ENCODE measurements at places on chromosomes 6 and 20. TPM values are rescaled to one million over a fixed set of nuclear protein-coding genes. Genes with fewer than 3 reads are reported as not detected.

DNA sequence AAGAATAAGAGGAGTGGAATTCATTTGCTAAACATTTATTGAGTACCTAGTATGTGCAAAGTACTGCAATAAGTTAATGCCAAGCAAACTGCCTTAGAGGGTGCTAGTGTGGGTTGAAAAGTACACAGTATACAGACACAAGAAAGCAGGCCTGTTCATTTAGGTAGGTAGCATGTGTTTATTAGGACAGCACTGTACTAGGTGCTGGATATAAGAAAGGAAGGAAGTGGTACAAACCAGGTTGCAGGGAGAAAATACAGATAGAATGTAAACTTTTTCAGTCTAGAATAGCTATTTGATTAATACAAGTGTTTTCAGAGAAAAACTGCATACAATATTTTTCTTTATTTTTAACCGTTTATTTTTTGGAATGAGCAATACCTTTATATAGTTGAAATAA is 68.1 kb downstream of the PHF20 start:
- no peak for DNase-seq

- DNase-seq, result no peak
These were observed 30.7 kb downstream of the LYRM4 start for GRCh38 chr6:5230081-5230480.

- DNase-seq, result no peak
These were observed 85.0 kb downstream of the TMEM242 start for GRCh38 chr6:157238346-157238745.

DNA sequence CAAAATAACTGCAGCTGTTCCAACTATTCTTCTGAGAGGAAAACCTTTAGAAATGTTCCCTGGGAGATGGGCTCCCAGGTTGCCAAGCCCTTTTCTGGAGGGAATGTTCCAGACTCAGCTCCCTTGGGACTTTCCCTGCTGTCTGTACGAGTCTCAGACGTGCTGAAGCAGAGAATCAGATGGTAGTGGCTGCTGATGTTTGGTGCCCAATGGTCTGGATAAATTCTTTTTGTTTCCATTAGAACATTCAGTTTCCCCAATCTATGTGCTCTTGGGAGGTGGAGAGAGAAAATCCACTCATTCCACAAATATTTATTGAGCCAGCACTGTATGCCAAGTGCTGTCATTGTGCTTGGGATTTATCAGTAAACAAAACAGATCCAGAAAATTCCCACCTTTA is 40.0 kb downstream of the SNHG17 start:
- no peak for DNase-seq

- DNase-seq, result no peak
These were observed 45.2 kb downstream of the CDC5L start for GRCh38 chr6:44432726-44433125.

Gene BEND6
- total RNA-seq, result not detected

Gene OPN5
- not detected for total RNA-seq

- DNase-seq, result no peak
These were observed 169.0 kb downstream of the FUT9 start for GRCh38 chr6:96184798-96185197.

- DNase-seq, result no peak
These were observed 69.1 kb downstream of the PPP1R14C start for GRCh38 chr6:150211700-150212511.

- no peak for DNase-seq
These were observed 49.8 kb upstream of the VGLL2 start for GRCh38 chr6:117215353-117216090.

DNA sequence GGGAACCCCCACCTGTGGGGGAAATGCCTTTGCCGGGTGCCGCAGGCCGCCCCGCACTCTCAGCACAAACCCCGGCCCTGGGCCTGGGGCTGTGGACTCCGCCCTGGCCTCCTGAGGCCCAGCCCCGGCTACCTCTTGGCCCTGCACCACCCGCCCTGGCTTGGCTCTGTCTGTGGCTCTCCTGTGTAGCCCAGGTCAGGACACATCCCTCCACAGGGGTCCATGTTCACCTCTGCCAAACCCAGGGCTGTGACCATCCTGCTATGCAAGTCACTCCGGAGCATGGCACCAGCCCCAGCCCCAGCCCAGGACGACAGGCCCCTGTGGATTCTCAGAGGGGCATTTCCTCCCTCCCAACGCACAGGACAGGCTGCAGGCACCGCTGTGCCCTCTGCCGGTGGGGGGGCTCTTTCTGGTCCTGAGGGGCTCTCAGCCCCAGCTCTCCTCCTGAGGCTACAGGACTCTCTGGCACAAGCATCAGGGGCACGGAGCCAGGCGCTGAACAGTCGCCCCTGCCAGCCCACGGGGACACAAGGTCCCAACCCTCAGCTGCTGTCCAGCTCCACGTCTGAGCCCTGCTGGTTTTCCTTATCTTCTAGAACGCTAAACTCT is 45.7 kb downstream of the TAF4 start:
- DNase-seq, result no peak

Gene RTN4IP1
- 10.9 TPM for total RNA-seq

- no peak for DNase-seq
These were observed 10.6 kb downstream of the SIRPG start for GRCh38 chr20:1646975-1647431.

GRCh38 chr6:84220809-84221409 is 6.5 kb downstream of the CEP162 start:
- no peak for DNase-seq

Gene NKX2-4
- not detected for total RNA-seq
